Small intestine (tissue), 16 donors: ENCODE measurements at places on chromosomes 7 and 10. TPM values are rescaled to one million over a fixed set of nuclear protein-coding genes. Genes with fewer than 3 reads are reported as not detected.

- DNase-seq, result no peak
Measured at GRCh38 chr10:70939441-70940003, 51.2 kb upstream of the PCBD1 start.

DNA sequence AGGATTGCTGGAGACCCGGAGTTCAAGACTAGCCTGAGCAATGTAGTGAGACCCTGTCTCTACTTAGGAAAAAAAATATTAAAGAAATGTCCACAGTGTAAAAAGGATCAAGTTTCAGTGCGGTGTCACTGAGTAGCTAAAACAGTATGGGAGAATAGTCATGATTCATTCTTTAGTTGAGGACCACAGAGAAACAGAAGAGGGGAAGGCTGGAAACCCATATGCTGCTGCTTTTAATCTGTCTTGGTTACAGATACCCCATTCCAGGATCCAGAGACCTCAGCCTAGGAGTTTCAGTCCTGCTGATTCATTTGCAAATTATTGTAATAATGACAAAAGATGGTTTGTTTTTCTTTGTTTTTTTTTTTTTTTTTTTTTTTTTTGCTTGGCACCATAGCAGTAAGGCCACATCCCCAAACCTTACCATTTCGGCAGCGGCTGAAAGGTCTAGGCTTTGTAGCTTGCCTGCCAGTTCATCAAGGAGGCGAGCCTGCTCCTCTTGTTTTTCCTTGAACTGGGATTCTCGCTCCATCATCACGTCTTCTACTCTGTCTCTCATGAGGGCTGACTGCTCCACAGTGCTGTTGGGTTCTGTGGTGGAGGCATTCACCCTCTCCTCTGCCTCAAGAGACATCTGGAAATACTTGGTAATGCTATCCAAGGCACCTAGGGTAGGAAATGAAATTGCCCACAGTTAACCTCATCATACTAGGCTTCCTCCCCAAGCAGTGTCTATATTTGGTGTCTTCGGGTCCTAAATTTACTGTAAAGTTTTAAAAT lies 44.2 kb downstream of the DLD start:
- DNase-seq, result no peak

GRCh38 chr7:134120405-134120804 lies 6.7 kb upstream of the LRGUK start:
- DNase-seq, result no peak

GRCh38 chr10:118115701-118116100 lies 69.0 kb upstream of the RAB11FIP2 start:
- DNase-seq, result no peak

GRCh38 chr10:48842231-48842630 lies 97.4 kb downstream of the LRRC18 start:
- DNase-seq, result no peak

DNA sequence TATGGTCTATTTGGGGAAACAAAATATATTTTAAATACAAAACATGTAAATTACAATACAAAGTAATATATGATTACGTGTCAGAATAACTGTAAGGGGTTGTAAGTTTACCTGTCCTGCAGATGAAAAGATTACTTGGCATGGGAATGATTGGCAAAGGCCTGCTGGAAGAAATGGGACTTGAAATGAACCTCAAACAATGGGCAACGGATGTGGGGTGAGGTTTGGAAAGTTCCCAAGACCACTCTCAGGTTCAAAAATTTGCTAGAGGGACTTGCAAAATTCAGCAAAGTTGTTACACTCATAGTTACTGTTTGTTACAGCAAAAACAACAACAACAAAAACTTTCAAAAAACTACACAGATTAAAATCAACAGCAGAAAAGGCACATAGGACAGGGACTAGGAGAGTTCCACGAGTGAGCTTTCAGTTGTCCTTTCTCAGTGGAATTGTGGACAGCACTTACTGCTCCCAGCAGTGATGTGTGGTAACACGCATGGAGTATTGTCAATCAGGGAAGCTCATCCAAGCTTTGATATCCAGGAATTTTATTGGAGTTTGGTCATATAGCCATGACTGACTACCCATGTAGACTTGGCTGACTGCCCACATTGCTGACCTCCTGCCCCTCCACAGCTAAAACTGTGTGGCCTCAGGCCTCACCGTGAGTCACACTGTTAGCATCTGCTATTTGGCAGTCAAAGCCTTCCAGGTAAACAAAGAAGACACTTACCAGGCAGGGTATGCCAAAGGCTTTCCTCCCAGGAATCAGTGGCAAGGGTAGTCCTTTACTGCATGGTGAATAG lies 43.8 kb downstream of the EXOC6 start:
- DNase-seq, result peak; percentile 92

DNA sequence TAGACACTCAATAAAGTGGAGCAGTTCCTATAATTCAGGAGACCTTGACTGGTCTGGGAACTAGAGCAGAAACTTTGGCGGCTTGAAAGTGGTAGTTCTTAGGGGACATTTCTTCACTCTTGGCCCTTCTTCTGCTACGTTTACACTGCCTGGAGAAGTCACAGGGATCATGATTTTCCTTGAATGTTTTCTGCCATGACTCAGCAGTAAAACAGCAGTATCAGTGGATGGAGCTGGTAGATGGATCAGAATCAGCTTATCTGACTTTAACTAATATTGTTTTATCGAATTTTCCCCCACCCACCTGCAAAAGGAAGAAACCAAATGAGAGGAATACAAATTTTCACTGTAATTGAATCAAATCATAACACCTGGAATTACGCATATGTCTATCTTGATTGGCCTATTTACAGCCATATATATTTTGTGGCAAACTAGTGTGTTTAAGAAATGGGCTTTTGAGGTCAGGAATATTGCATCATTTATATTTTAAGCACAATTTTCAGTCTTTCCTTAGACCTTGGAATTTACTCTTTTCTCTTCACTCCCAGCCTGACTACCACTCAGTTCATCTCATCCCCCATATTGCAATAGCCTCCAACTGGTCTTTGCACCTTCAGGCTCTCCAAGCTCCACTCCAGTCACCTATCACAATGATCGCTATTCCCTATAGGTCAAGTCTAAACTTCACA lies 14.9 kb upstream of the DLX5 start:
- no peak for DNase-seq

- peak; percentile 52 for DNase-seq
Measured at GRCh38 chr10:109933984-109934565, 10.8 kb upstream of the XPNPEP1 start.

GRCh38 chr7:7996568-7996967 lies 28.0 kb downstream of the GLCCI1 start:
- no peak for DNase-seq

GRCh38 chr7:157615101-157615817 lies 278.5 kb downstream of the DNAJB6 start:
- DNase-seq, result no peak

- DNase-seq, result no peak
Measured at GRCh38 chr10:42990721-42991441, 86.0 kb upstream of the RET start.

DNA sequence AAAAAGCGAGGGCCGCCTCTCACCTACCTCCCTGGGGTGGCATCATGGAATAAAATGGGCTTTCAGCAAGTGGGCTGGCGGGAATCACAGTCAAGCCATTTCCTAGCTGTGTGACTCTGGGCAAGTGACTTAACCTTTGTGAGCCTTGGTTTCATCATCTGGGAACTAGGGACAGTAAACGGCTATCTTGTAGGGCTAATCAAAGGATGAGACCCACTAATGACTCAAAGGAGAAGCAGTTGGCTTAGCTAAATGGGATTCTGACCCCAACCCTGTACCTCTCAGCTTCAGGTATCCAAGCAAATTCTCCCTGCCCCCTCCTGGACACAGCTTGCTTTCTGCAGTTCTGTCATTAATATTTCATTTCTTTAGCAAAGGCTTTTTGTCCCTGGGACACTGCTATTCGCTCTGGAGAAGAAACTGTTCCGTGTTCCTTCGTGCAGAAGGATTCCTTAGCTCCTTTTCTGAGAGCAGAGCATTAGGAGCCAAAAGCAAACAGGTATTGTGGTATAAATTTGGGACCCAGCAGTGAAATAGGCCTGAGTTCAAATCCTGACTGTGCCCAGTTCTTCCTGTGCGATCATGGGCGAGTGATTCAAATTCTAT lies 25.9 kb downstream of the TRIM8 start:
- no peak for DNase-seq

DNA sequence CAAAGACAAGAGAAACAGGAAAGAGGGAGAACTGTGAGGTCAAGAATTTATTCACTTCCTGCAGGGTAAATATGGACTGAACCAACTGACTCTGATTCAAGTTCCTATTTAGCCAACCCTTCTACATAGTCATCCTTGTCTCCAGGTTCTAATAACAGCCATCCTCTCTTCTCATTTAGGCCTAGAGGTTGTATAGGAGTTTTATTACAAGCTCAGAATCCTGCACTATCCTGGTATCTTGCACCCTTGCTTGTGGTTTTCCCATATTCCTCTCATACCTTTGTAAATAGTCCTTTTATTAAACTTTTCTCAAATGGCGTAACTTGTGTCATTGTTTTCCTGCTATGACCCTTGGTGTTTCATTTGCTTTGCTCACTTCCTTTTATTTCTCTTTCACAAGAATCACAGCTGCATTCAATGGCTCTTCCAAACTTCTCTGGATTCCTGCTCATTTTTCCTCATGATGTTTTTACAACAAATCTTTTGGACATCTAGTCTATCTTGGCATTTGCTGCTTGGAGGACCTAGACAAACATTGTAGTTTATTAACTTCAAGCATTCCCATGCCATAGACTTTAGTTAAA lies 12.4 kb upstream of the OR2A5 start:
- no peak for DNase-seq

- DNase-seq, result peak; percentile 34
Measured at GRCh38 chr10:119131512-119132240, 27.8 kb downstream of the DENND10 start.

DNA sequence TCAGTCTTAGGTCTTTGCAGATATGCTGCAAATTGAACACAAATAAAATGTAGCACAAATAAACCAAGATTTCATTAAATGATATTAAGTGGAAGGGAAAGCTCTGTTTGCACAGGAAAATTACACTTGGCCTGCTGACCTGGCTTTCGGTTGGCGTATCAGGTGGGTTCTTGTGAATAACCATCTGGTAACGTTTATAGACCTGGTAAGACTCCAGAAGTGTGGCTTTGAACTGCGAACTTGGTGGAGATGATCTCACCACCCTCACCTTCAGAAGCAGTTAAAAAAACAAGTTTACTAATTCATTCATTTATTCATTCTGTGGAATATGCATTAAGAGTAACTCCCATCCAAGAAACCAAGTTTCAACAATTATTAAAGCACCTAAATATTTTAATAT lies 28.1 kb downstream of the ATE1 start:
- no peak for DNase-seq

GRCh38 chr7:102093599-102094315 lies 192.9 kb upstream of the SH2B2 start:
- DNase-seq, result peak; percentile 46

- DNase-seq, result no peak
Measured at GRCh38 chr7:158248816-158249215, 338.8 kb downstream of the PTPRN2 start.

- no peak for DNase-seq
Measured at GRCh38 chr7:17598305-17598704, 299.9 kb downstream of the AHR start.

CCZ1B gene
- polyA plus RNA-seq, result 50.8 TPM

SYCE1 gene
- polyA plus RNA-seq, result 0.09 TPM

PMPCB gene
- 66.6 TPM for polyA plus RNA-seq

PTPRN2 gene
- polyA plus RNA-seq, result 11.7 TPM

OR6B1 gene
- polyA plus RNA-seq, result 0.01 TPM

IGF2BP3 gene
- 66.3 TPM for polyA plus RNA-seq

FXYD4 gene
- polyA plus RNA-seq, result not detected

VSIR gene
- polyA plus RNA-seq, result 54.7 TPM

CAV2 gene
- 7.2 TPM for polyA plus RNA-seq
